ENCODE measurements at places on chromosomes 16 and 17. TPM values are rescaled to one million over a fixed set of nuclear protein-coding genes. Genes with fewer than 3 reads are reported as not detected.

The CCL23 gene
- total RNA-seq, result not detected

DNA sequence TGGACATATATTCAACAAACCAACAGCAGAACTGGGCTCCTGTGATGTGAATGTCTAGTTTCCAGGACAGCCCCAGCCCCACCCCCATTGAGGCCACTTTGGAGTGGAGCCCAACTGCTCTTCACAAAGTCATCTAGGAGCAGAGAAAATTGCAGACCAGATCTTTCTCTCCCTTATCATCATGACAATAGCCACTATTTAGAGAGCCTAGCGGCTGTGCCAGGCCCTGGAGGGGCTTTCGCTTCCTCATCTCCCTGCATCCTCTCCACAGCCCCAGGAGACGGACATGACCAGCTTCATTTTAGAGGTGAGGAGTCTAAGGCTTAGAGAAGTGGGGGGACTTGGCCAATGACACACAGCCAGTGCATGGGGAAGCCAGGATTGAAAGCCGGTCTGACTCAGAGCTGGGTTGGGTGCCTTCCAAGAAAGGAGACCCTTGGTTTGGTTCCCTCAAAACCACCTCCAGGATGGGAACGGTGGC lies 1.4 kb downstream of the PRSS8 start:
- peak; percentile 33 for DNase-seq

The NTN1 gene
- 7.6 TPM for total RNA-seq

The GPR142 gene
- total RNA-seq, result 0.55 TPM

The TBC1D3D gene
- not detected for total RNA-seq

DNA sequence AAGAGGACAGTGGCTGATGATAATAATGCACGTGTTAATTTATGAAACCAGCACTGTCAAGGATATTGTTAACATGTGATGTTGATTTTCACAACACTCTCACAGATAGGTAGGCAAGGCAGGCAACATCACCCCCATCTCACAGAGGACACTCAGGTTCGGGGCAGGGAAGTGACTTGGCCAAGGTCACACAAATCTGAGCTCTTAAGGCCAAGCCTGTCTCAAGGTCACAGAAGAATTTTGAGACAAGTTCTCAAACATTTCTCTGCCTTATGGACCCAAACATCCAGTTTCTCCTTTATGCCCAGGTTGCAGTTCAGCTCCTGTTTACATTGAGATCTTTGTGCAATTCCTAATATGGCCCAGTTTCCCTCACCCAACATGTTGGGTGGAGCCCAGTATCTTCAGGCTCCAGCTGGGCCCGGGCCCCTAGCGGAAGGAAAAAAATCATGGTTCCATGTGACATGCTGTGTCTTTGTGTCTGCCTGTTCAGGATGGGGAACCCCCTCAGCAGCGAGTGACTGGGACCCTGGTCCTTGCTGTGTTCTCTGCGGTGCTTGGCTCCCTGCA lies 1.3 kb downstream of the SLC2A4 start:
- DNase-seq, result no peak

GRCh38 chr17:13054666-13055065 lies 36.8 kb upstream of the ELAC2 start:
- no peak for DNase-seq

DNA sequence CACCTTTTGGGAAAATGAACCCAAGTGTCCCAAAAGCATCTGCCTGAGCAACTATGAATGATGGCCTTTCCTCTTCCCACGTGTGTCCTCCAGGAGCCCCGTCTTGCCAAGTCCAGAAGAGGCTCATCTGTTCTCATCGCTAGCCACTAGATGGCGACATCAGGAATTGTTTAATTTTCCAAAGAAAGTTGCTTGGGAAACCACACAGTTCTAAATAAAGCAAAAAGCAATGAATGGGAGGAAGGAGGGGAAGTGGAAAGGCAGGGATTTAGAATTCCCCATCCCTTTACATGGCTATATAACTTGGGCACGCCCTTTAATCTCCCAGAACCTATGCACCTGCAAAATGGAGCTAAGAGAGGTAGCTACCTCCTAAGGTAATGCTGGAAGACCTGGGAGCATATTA lies 9.0 kb upstream of the CDH5 start:
- DNase-seq, result peak; percentile 76

DNA sequence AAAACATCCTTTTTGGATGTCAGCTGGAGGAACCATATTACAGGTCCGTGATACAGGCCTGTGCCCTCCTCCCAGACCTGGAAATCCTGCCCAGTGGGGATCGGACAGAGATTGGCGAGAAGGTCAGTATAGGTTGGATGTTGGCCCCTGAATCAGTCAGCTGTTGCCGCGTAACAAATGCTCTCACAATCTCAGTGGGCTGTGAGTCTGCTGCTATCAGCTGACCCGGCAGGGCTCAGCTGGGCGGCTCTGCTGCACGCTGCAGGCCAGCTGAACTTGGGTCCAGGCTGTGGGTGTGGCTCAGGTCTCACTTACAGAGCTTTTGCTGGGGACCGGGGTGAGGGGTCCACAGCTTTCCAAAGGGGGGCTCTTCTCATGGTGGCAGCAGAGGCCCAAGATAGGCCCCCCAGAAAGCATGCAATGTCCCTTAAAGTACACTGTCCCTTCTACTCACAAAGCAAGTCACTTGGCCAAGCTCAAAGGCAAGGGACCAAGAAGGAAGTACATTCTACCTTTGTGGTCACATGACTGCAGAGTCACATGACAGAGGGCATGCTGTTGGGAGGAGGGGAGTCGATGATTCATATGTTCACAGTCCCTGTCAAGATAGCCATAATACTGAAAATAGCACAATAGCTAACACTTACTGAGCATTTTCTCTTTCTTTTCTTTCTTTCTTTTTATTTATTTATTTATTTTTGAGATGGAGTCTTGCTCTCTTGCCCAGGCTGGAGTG lies 134.2 kb downstream of the ABCC1 start:
- DNase-seq, result no peak

The TPSAB1 gene
- total RNA-seq, result 32.0 TPM

GRCh38 chr17:2083613-2084035 lies 28.7 kb downstream of the HIC1 start:
- DNase-seq, result no peak

GRCh38 chr17:58329035-58329809 lies 627 bp upstream of the TSPOAP1 start:
- DNase-seq, result no peak

The KCNJ2 gene
- total RNA-seq, result 1.1 TPM

The AANAT gene
- 2.0 TPM for total RNA-seq

DNA sequence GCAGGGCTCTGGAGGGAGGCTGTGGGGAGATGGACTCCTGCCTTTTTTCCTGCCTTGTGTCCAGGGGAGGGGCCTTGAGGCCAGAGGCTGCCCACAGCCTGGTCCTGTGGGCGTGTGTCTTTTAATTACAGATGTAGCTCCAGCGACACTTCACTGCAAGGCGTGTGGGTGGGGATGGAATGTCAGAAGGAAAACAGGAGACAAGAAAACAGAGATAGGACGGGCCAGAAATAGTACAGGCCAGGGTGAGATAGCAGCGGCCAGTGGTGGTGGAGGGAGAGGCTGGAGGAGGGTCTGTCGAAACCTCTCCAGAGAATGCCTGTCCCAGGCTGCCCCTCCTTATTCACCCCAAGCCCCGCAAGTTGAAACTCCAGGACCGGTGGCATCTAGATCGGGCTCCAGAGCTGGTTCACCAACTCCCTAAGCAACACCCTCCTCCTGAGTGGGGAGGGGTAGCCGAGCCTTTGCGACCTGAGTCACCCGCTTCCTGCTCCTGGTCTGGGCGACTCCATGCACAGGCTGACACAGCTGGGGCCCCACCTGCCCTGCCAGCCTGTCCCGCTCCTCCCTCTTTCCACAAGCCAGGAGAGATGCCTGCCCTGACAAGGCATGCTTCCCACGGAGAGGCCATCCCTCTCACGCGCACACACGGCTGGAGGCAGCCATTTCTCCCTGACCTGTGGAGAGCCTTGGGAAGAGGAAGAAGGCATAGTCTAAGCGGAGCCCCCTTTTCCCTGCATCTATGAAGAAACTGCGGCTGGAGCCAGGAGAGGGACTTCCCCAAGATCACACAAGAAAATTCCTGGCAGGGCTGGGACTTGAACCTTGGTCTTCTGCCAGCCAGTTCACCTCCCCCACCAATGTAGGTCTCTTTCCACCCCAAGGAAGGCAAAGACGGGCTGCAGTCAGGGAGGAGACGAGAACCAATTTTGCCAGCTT lies 6.6 kb upstream of the JUP start:
- DNase-seq, result peak; percentile 68

- DNase-seq, result no peak
Observed at GRCh38 chr17:30965686-30966085, 5.2 kb upstream of the RNF135 start.

DNA sequence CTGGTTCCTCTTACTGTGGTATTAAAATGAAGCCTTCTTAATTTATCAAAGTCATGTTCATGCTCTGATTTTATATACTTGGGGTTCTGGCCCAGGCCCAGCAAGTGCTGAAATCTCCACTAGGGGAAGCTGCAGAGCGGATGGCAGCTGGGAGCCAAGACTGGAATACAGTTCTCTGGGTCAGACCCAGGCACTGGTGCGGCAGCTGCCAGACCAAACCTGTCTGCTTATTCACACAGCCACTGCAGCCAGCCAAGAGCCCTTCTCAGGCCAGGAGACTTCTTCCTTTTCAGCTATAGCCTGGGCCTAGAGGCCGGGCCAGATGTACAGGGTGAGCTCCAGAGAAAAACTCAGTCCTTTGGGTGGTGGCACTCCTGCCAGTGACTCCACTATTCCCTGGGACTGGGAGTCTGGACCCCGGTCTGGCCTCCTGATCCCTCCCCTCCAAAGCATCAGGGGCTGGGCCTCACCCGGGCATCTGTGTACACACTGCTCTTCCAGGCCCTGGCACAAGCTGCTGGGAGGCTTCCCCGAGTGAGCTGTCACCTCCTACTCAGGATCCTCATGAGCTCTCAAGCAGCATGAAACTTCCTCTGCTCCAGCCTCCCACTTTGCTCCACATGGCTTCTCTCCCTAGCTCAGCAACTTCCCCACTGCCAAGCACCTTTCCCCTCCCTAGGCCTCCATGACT lies 24.4 kb downstream of the ATP6V0D1 start:
- peak; percentile 32 for DNase-seq

DNA sequence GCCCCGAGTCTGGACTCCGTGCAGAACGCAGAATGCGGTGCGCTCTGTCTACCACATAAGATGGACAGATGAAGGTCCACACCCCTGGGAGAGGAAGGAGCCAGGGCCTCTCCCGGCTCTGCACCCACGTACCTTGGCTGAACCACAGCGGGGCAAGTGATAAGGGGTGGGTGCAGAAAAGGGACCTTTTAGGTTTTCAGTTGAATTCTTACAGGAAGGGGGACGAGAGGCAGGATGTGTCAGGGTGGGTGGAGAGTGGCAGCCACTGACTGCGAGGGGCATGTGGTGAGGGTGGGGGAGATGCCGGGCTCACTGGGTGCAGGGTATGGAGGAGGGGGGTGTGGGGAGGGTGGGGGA lies 372 bp downstream of the CD300A start:
- no peak for DNase-seq

GRCh38 chr17:34254651-34255380 lies at the start of gene CCL2:
TSS of gene CCL2 (plus strand) at chr17:34255285. CDS start at chr17:34255350, 65 bp downstream.
- peak; percentile 84 for DNase-seq

DNA sequence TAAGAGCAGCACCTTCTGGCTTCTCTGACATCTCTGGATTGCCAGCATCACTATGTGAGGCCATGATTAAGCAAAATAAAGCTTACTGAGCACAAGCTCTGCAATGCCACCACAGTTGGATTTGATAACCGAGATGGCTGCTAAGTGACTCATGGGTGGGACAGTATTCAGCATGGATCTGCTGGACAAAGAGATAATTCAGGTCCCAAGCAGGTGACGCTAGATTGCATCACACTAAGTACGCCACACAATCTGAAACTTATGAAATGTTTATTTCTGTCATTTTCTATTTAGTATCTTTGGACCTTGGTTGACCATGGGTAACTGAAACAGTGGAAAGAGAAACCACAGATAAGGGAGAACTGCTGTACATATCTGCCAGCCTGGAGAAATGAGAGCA lies 27.4 kb downstream of the CDRT15 start:
- DNase-seq, result no peak

The RPH3AL gene
- total RNA-seq, result 6.5 TPM

The IGFALS gene
- total RNA-seq, result 3.2 TPM

The SLC5A10 gene
- 1.1 TPM for total RNA-seq

GRCh38 chr17:27848931-27849330 lies 44.2 kb downstream of the LYRM9 start:
- no peak for DNase-seq

The MFSD6L gene
- total RNA-seq, result 14.2 TPM

The MYL4 gene
- 7.9 TPM for total RNA-seq

- no peak for DNase-seq
Observed at GRCh38 chr16:79664407-79664806, 63.9 kb upstream of the MAF start.

The DOC2A gene
- total RNA-seq, result 45.3 TPM

The KRT33A gene
- total RNA-seq, result 3.1 TPM

GRCh38 chr16:29686740-29687332 lies 7.9 kb downstream of the QPRT start:
- DNase-seq, result no peak

DNA sequence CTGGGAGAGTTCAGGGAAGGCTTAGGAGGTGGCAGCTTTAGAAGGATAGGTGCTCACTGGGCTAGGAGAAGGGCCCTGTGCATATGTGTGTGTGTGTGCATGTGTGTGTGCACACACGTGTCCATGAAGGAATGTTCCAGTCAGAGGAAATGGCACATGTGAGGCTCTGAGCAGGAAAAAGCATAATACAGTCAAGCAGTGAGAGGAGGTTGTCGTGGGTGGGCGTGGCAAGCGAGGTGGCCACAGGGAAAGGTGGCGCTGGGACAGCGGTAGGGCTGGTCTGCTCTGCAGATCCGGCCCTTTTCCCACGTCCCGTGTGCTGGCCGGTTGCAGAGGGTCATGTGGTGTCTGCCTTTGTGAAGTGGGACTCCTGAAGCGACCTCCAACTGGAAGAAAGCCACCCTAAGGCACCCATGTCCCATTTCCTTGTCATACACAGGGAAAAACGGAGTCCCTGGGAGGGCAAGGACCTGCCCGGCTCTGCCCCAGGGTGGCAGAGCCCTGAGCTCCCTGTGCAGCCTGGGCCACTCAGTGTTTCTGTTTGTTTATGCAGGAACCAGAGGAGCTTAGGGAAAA lies 40.1 kb downstream of the NT5M start:
- DNase-seq, result no peak

DNA sequence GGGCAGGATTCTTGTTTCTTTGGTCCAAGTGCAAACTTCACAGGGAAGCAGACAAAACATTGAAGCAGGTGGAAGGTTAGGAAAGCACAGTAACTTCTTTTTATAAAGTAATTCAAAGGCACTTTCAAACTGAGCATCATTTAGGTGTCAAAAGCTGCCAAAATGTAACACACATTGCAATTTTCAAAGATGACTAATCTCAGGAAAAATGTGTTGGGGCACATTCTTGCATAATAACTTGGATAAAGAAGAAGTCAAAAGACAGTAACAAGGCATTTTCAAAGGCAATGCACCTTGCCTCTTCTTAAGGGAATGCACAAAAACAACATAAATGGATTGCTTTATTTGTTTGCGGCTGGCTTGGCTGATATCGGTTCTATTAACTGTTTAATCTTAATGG lies 3.6 kb downstream of the KCNJ2 start:
- DNase-seq, result no peak

The KCNH6 gene
- 0.99 TPM for total RNA-seq

- no peak for DNase-seq
Observed at GRCh38 chr16:86249631-86250030, 260.7 kb upstream of the FOXF1 start.

GRCh38 chr16:72969146-72969545 lies 78.8 kb downstream of the ZFHX3 start:
- no peak for DNase-seq

GRCh38 chr17:9361188-9361955 lies 214.2 kb downstream of the STX8 start:
- DNase-seq, result peak; percentile 35

GRCh38 chr16:28181515-28181914 lies 30.2 kb downstream of the XPO6 start:
- DNase-seq, result no peak

The ABCC12 gene
- total RNA-seq, result 14.2 TPM

The KRTAP9-7 gene
- total RNA-seq, result not detected

The EEF2KMT gene
- total RNA-seq, result 20.3 TPM

Measured in testis (tissue), 5 donors.